ENCODE measurements at places on chromosomes 3 and 15. TPM values are rescaled to one million over a fixed set of nuclear protein-coding genes. Genes with fewer than 3 reads are reported as not detected.

The TM6SF1 gene
- polyA plus RNA-seq = not detected

- no peaks in the 10 kb centered on the region for H3K36me3 ChIP-seq
- no peak overlapping the region for H3K27ac ChIP-seq
- no peak for DNase-seq
- no peak overlapping the region for H3K4me3 ChIP-seq
These were observed 291.9 kb upstream of the STT3B start for GRCh38 chr3:31240874-31241273.

- H3K27ac ChIP-seq = peak overlapping the region; percentile 1
- no peak overlapping the region for H3K4me3 ChIP-seq
- peaks cover 2% of the 10 kb centered on the region for H3K4me1 ChIP-seq
- no peak for DNase-seq
- peaks cover 25% of the 10 kb centered on the region for H3K36me3 ChIP-seq
These were observed 14.5 kb downstream of the RTP4 start for GRCh38 chr3:187382609-187383151.

DNA sequence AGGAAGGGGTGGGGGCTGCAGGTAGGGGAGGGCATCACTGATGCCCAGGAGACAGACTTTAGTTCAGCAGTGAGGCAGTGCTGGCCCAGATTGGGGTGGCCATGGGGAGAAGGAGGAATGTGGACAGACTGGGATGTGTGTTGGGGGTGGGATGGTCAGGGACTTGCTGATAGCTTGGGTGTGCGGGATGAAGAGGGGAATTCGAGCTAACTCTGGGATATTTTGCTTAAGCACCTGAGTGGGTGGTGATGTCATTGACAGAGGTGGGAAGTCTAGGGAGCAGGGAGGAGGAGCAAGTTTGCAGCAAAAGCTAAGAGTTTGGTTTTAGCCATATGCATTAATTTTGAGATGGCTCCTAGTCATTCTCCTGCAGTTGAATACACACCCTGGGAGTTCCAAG lies 207.5 kb downstream of the RPLP1 start:
- H3K36me3 ChIP-seq = no peaks in the 10 kb centered on the region
- H3K27me3 ChIP-seq = no peaks in the 10 kb centered on the region
- no peak overlapping the region for H3K4me3 ChIP-seq
- no peak overlapping the region for H3K27ac ChIP-seq
- H3K4me1 ChIP-seq = peaks cover 1% of the 10 kb centered on the region

DNA sequence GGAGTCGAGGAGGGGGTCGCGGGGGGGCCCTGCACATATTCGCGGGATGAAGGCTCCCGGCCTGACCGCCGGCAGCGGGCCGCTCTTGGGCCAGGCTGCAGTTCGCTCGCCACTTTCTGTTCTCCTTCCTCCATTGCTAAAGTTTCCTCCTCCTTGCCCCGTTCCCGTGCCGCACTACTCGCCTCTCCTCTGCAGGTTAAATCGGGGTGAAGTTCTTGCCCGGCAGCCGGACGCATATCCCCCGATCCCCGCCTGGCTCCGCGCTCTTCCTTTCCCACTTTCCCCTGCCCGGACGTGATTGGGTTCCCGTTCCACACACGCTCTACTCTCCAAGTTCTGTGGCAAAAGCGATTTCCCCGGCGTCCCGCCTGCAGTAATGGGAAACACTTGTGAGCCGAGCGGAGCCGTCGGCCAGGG lies 556 bp downstream of the CRYBG3 start:
- peak overlapping the region; percentile 93 for H3K4me3 ChIP-seq
- H3K36me3 ChIP-seq = no peaks in the 10 kb centered on the region
- H3K27ac ChIP-seq = peak overlapping the region; percentile 87
- peaks cover 10% of the 10 kb centered on the region for H3K4me1 ChIP-seq

- no peaks in the 10 kb centered on the region for H3K4me1 ChIP-seq
- H3K27me3 ChIP-seq = peaks cover 11% of the 10 kb centered on the region
- H3K4me3 ChIP-seq = no peak overlapping the region
- no peak for DNase-seq
These were observed 142.3 kb upstream of the STRIT1 start for GRCh38 chr3:155435821-155436220.

The IL17RD gene
- polyA plus RNA-seq = not detected

DNA sequence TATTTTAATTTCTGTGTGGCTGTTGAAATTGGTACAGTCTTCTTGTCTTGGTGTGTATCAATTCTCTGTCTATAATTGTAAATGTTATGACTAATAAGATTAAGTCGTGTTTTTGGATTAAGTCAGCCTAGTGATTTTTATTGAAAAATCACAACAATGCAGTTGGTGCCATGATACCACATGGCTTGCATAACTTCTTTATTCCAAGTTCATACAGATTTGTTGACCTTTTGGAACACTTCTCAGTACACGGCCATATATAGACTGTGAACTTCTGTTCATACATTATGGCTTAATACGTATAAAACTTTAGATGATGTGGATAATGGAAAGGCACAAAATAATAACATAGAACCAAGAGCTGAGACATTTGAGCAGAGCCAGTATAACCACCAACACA lies 121.2 kb upstream of the NAALADL2 start:
- H3K36me3 ChIP-seq = no peaks in the 10 kb centered on the region
- no peak overlapping the region for H3K4me3 ChIP-seq
- H3K27me3 ChIP-seq = no peaks in the 10 kb centered on the region
- DNase-seq = no peak

DNA sequence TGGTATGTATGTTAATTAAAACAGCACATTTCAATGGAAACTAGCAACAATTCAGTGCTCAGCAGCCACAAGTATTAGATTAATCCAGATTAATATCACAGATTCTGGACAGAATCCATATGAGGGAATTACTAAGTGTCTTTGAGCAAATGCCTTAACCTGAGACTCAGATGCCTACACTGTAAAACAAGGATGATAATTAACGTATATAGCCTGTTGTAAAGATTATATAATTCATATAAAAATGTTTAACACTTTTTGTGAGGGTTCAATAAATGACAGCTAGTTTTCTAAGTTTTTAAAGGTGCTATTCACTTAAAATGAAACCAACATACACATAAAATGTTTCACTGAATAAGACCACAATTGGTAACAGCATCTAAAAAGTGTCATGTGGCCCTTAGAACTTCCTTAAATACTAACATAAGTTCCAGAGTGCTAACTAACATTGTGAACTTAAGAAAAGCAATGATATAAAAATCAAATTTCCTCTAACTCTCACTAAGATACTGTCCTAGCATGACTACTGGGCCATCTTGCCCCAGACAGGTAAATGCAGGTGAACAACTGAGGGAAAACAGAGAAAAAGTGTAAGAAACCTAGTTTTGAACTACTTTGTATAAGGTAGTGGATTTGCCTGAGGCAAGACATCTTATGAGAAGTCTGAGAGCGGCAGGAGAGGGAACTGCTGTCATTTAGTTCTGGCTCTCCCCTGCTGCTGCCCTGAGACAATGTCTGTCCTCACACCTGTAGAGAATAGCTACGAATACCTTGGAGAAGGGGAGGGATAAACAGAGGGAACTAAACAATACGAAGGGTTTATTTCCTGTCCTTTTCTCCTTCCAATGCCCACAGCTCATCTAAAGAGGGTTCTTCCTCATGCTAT lies 151.3 kb downstream of the ADAM10 start:
- peaks cover 9% of the 10 kb centered on the region for H3K4me1 ChIP-seq
- peaks cover 75% of the 10 kb centered on the region for H3K36me3 ChIP-seq
- H3K27ac ChIP-seq = no peak overlapping the region
- H3K4me3 ChIP-seq = peak overlapping the region; percentile 39
- no peak for DNase-seq

The RHOV gene
- polyA plus RNA-seq = not detected

The B3GALNT1 gene
- 2.5 TPM for polyA plus RNA-seq

The GPR149 gene
- not detected for polyA plus RNA-seq

The CCR2 gene
- polyA plus RNA-seq = not detected

GRCh38 chr3:29245441-29245840 lies 35.4 kb upstream of the RBMS3 start:
- peaks cover 9% of the 10 kb centered on the region for H3K27me3 ChIP-seq
- no peak for DNase-seq
- H3K4me3 ChIP-seq = no peak overlapping the region

DNA sequence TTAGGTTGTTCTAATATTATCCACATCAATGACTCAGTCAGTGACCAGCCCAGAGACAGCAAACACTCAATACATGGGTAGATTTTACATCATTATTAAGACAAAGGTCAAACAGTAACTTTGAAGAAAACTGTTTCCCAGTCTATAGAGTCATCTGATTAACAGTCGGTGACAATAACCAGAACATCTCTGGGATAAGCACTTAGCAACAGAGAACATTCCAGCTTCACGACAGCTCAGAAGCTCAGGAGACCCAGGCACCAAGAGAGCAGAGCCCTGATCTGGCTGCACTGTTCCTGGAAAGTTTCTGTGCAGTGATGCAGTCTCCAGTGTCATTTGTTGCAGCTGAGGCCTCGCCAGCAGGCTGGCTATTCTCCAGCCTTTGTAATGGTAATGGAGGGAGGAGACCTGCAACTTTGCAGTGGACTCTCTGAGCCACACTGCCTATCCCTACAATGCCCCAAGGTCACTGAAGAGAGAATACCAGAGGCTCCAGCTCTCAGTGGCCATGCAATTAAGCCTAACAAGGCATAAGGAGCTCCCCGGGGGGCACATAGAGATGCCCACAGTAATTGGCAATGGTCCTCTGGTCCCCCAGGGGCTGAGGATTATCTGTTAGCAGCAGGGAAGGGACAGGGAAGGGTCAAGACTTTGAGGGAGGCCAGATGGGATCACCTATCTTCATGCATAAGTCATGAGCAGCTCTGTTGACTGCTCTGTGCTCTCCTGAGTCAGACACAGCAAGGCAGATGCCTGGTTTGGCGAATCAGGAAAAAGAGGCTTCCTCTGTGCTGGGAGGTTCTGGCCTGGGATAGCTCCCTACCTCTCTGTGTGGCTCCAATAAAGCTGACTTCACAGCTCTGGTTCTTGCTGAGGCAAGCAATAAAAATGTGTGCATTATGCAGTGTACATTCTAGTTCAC lies 163.6 kb downstream of the CTNNB1 start:
- no peak for DNase-seq
- peaks cover 7% of the 10 kb centered on the region for H3K4me1 ChIP-seq
- H3K4me3 ChIP-seq = no peak overlapping the region
- peaks cover 5% of the 10 kb centered on the region for H3K36me3 ChIP-seq

GRCh38 chr3:19105826-19106225 lies 42.5 kb upstream of the KCNH8 start:
- H3K27me3 ChIP-seq = peaks cover 11% of the 10 kb centered on the region
- H3K27ac ChIP-seq = no peak overlapping the region
- no peak overlapping the region for H3K4me3 ChIP-seq
- H3K36me3 ChIP-seq = no peaks in the 10 kb centered on the region

DNA sequence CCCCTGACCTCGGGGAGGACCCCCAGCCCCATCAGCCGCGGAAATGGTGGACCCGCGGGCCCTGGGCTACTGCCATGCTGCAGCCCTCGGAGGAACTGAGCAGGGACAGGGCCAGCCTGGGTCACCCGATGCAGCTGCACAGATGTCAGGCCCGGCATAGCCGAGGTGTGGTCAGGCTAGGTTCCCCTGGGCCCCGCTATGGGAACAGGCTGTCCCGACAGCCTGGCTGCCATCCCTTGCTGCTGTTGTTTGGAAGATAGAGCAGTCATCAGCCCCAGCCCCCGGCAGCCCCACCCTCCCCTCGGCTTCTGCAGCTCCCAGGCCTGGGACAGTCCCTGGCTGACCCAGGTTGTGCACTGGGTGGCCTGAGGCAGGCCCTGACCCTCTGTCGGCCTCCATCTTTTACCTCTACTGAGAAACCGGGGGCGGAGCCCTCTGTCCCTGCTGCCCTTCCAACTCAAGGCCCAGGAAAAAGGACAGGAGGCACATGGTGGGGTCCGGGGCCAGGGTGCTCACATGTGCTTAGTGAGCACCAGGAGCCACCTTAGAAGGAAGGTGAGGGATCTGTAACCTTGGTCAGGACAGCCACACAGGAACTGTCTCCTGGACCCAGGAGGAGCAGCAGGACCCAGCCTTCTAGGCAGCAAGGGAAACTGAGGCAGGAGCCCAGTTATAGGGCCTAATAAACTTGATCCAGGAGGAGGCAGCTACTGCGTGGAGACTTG lies 31.5 kb upstream of the FBLN2 start:
- H3K27ac ChIP-seq = no peak overlapping the region
- H3K27me3 ChIP-seq = no peaks in the 10 kb centered on the region
- no peak overlapping the region for H3K4me3 ChIP-seq
- DNase-seq = no peak
- H3K36me3 ChIP-seq = no peaks in the 10 kb centered on the region
- no peaks in the 10 kb centered on the region for H3K4me1 ChIP-seq

DNA sequence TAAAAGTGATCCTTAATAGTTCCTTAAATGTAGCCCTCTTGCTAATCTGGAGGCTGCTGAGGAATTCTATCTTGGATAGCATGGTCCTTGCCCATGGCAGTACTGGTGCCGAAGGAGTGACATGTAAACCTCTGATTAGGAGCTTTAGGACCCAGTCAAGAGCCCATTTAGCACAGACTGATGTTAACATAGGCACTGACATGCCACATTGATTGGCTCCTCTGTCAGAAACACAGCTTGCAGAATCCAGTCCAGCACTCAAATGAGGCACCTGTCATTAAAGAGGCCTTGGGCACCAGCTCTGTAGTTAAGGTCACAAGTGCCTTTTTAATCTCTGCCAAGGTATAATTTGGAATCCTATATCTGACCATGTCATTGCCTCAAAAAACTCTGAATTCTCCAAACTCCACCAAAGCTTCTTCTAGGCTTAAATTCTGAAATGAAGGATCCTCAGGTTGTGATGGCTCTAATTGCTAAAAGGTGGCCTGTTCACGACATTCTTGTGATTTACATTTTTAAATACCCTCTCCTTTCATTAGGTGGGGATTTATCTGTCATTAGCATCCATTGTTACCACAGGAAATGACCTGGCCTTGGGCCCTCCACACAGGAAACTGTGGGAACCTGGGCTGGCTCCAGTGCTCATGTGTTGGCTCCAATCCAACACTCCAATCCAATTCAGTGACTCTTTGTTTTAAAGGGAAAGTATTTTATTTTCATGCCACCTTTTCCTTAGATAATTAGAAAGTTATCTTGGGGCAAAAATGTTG lies 57.3 kb upstream of the RNF7 start:
- no peaks in the 10 kb centered on the region for H3K27me3 ChIP-seq
- no peak overlapping the region for H3K4me3 ChIP-seq
- peaks cover 8% of the 10 kb centered on the region for H3K4me1 ChIP-seq
- H3K36me3 ChIP-seq = no peaks in the 10 kb centered on the region
- H3K27ac ChIP-seq = no peak overlapping the region

- H3K4me3 ChIP-seq = no peak overlapping the region
- H3K27me3 ChIP-seq = no peaks in the 10 kb centered on the region
- no peaks in the 10 kb centered on the region for H3K4me1 ChIP-seq
These were observed 51.8 kb downstream of the GRAMD1C start for GRCh38 chr3:113890256-113890900.

The PLA2G4E gene
- polyA plus RNA-seq = not detected

- H3K27ac ChIP-seq = no peak overlapping the region
- H3K27me3 ChIP-seq = no peaks in the 10 kb centered on the region
- H3K36me3 ChIP-seq = no peaks in the 10 kb centered on the region
- no peak overlapping the region for H3K4me3 ChIP-seq
- no peak for DNase-seq
These were observed 47.5 kb downstream of the CRYGS start for GRCh38 chr3:186496635-186497034.

DNA sequence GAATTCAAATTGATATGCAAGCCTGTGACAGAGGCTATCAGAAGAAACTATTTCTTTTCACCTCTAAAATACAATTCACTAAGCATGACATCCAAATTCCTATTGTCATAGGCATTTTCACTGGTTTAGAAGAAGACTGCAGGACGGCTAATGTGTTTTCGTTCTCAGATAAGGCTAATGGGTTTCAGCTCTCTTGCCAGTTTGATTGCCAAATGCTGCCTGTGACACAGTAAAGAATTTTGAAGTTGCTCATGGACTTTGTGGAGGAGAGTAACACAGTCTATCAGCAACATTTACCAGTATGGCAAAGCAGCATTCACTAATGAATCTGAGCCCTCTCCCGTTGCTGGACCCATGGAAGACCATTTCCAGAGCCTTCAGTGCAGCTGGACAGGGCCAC lies 948.1 kb downstream of the FHIT start:
- no peak overlapping the region for H3K27ac ChIP-seq
- no peak overlapping the region for H3K4me3 ChIP-seq
- peaks cover 11% of the 10 kb centered on the region for H3K36me3 ChIP-seq
- H3K27me3 ChIP-seq = no peaks in the 10 kb centered on the region
- H3K4me1 ChIP-seq = peaks cover 7% of the 10 kb centered on the region

Measured in naive thymus-derived CD8-positive, alpha-beta T cell (primary cell).